Stimulated activated CD4-positive, alpha-beta T cell treated with anti-CD3 and anti-CD28 coated beads, TNF-alpha, amount 100 ng/mL, for 48 hours (primary cell): ENCODE measurements at places on chromosomes 11 and 22.

DNA sequence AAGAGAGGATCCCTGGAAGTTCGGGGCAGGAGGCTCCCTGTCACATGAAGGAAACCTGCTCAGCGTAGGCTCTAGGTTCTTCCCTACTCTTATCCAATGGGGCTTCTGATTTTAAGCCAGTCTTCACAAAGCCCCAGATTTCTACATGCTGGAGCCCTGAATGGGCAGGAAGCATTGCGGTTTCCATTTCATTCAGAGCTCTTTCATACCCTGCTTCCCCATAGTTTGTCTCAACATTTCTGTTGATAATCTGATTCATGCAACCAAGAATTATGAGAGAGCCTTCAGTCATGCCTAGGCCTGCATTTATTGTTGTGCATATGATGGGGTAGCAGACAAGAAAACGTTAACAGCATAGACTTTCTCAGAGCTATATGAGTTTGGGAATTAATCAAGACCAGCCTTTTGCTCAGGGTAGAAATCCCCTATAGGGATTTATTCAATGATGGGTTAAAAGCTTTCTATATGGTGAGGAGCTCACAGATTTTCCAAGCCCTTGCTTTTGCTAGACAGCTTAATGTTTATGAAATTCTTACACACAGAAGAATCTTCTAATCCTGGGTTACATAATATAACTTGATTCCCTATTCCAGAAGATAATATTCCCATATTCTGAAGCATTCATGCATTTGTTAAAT is 15.9 kb downstream of the OR51B4 start:
- DNase-seq = no peak

DNA sequence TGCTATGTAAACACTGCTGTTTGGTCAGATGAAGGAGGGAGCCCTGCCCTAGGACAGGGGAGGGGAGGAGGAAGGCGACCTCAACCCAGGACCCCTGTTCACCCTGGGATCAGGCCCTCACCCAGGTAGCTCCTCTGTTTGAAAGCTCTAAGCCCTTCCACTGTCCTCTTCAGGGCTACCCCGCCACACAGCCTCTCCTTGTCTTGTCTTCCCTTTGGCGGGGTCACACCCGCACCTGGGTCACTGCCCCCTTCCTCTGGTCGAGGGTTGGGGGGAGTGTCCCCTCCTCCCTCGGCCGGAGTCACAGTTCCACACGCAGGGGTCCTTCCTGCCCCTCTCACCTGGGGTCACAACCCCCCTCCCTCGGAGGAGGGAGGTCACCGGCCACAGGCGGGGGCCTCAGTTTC is 463 bp upstream of the PTPMT1 start:
- DNase-seq = no peak

DNA sequence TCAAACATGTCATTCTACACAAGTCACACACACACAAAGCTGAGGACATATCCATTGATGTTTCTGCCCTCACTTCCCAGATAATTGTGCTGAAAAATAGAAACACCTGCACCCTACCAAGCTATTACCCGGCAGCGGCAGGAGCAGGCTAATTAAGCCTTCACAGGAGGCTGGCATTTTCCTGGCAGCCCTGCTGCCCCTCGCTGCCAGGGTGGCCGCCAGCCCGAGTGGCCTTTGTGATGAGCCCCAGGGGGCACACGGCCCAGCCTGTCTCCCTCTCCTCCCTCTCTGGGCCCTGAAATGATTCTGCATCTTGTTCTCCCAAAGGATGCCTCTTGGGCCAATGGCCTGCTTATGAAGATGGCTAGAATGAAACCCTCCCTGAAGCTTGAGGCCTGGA is 76.2 kb upstream of the TP53I11 start:
- no peak for DNase-seq

- no peak for DNase-seq
Measured at GRCh38 chr11:17382046-17382728, 6.3 kb downstream of the KCNJ11 start.

- no peak for DNase-seq
Measured at GRCh38 chr11:2551131-2551530, 106.3 kb downstream of the KCNQ1 start.

DNA sequence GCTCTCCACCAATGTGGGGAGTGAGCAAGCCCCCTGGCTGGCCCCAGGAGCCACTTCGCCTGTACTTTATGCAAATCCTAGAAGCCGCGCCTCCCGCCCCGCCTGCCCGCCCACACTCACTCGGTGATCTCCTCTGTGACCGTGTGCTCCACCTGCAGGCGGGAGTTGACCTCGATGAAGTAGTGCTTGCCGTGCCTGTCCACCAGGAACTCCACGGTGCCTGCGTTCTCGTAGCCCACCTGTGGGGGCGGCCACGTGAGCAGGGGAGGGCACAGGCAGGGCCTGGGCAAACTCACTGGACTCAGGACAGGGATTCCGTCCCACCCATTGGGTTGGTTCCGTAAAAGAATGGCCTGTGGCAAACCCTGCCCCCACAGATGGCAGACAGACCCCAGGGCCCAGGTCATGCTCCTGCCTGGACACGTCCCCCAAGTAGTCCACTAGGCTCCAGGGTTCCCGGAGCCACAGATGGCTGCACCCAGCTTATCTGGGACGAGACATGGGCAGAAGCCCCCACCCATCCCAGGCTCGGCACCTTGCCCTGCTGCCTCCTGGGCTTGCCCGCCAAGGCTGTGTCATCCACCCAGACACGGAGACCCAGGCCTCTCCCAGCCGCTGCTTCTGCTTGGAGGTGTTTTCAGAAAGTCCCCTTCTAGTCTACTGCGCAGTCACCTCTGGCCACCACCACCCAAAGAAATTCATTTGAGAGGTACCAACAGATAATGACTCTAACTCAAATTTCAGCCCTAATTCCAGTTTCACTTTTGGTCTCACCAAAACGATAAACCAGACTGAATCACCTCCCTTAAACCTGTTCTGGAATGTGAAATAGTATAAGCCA is 12.1 kb downstream of the LRFN4 start:
- DNase-seq = peak; percentile 78

DNA sequence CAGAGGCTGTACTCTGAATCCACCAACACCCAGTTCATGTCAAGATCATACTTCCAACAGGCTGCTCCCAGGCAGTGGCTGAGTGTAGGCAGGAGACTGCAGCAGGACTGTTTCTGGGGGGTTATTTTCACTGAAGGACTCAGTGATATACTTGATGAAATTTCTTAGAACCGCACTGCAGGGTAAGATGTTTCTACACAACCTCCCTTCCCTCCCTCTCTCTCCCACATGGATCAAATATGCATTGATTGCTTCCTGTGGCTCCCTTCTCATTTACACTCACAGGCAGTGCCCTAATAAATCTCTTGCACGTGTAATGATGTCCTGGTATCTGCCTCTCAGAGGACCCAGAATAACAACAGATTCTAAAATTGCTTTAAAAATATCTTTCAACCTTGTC is 251.3 kb upstream of the CCDC179 start:
- DNase-seq = no peak

GRCh38 chr11:41435531-41435930 is 23.9 kb downstream of the LRRC4C start:
- no peak for DNase-seq

DNA sequence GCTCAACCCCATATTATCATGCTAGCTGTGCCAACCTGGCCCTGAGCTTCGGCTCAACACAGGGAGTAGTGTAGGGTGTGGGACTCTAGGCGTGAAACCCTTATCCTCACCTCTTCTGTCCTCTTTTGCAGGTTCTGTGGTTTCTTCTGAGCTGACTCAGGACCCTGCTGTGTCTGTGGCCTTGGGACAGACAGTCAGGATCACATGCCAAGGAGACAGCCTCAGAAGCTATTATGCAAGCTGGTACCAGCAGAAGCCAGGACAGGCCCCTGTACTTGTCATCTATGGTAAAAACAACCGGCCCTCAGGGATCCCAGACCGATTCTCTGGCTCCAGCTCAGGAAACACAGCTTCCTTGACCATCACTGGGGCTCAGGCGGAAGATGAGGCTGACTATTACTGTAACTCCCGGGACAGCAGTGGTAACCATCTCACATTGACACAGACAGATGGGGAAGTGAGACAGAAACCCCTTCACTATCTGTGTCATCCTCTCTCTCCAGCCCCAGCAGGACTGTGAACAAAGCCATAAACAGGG is 76.4 kb downstream of the GGTLC2 start:
- no peak for DNase-seq

GRCh38 chr22:50544746-50545253 is 899 bp upstream of the KLHDC7B start:
- no peak for DNase-seq

DNA sequence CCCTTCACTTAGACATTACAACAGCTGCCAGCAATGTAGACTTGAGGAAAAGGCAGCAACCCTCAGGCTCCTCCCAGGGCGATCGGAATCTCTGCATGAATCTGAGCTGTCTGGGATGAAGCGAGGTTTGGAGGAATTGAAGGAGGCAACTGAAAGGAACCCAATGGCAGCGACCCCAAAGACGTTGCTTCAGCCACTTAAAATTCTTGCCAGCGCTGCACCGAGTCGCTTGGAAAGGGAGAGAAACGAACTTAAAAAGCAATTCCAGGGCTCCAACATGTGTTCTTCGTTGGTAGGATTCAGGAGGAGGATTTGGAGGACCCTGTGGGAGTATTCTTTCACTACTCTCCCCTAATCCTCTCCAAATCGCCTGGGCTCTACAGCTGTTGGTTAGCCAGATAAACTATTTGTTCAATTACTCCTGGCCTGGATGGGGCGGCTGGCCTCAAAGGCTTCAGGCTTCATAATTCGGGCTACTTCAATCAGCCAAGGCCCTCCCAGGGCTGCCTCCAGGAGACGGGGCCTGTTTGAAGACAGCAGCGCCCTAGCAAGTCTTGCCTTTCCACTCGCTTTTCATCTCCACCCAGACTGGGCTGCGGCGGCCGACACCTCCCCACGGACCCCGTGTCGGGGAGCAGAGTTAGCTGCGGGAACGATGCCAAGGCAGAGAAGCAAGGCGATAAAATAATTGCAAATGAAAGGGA is 72.4 kb upstream of the TMEM45B start:
- no peak for DNase-seq

DNA sequence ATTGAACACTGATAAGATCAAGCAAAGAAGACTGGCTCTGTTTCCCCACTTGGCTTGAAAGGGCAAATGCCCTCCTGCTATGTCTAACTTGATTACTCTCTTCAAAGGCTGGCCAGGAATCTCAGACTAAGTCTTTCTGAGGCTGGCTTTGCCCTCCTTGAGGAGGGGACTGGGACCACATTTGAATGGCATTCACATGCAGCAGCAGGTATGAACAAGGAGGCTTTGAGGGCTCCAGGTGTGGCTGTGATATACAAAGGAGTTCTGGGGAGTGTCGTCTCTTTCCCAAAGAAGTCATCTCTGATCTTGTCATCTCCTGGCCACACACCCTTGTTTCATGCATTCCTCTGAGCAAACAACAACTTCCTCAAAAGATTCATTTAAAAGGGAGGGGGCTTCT is 130.8 kb downstream of the ARL14EP start:
- no peak for DNase-seq

- DNase-seq = no peak
Measured at GRCh38 chr11:20610825-20611224, 11.4 kb downstream of the SLC6A5 start.

- DNase-seq = no peak
Measured at GRCh38 chr11:112017538-112017937, 7.7 kb upstream of the DLAT start.

- no peak for DNase-seq
Measured at GRCh38 chr11:108512708-108513107, 14.5 kb upstream of the POGLUT3 start.

DNA sequence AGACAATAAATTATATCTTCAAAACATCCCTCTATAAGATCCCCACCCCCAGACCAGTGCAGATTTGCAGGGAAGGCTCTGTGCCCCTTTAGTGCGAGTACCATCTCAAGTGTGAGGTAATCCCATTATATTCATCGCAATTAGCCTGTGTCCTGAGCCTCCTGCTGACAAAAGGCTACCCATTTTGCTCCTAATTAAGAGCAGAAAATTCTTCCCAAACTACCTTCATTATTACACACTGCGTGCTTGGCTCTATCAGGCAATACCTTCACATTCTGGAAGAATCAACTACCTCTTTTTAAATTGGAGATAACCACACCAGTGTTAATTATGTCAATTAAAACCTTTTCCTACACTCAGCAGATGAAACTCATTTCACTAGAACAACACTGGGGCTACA is 1133.4 kb upstream of the CCDC90B start:
- DNase-seq = no peak

- no peak for DNase-seq
Measured at GRCh38 chr22:35357883-35358621, 22.8 kb upstream of the HMOX1 start.

GRCh38 chr11:45803971-45804760 is 783 bp upstream of the SLC35C1 start:
- peak; percentile 32 for DNase-seq

- DNase-seq = no peak
Measured at GRCh38 chr11:3037040-3037944, 19.9 kb downstream of the CARS1 start.

DNA sequence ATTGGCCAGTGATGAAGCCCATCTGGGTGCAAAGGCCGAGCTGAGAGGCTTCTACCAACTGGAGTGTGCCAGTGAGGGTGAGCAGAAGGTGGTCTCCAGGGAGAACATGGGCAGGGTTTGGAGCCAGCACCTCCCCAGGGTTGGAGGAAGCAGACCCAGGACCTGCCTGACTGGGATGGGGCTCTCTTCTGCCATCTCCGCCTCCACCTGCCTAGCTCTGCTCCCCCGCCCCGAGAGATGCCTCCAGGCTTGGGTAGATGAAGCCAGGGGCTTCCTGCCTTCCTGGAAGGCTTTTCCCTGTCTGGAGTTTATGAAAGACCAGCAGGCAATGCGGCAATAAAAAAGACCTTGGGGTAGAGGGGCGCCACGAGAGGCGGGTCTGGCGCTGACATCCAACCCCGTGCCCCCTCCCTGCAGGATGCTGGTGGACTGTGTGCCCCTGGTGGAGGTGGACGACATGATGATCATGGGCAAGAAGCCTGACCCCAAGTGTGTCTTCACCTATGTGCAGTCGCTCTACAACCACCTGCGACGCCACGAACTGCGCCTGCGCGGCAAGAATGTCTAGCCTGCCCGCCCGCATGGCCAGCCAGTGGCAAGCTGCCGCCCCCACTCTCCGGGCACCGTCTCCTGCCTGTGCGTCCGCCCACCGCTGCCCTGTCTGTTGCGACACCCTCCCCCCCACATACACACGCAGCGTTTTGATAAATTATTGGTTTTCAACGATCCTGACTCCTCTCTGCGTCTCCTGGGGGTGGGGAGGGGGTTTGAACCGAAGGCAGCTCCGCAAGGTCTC is 3.3 kb downstream of the SELENOM start:
- DNase-seq = no peak

DNA sequence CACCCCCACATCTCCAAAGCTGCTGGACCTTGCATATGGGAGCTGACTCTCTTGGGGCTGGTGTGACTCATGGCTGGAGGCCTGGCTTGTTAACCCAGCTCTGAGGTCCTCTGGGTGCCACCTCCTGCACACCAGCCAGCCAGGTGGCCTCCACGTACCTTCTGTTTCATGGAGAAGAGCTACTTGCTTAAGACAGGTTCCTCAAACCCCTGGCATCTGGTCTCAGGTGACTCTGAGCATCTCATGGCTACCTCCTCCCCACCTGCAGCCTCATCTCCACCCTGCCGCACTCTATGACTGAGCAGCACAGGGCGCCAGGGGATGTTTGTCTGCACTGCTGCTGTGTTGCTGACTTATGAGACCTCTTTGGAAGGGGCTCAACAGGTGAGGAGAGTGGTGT is 55.7 kb downstream of the BCR start:
- no peak for DNase-seq

GRCh38 chr11:58562375-58562800 is 13.3 kb downstream of the LPXN start:
- no peak for DNase-seq

GRCh38 chr22:50088096-50088495 is 1.7 kb upstream of the MOV10L1 start:
- no peak for DNase-seq
